ENCODE measurements at places on chromosomes 2 and 18. TPM values are rescaled to one million over a fixed set of nuclear protein-coding genes. Genes with fewer than 3 reads are reported as not detected.

- no peak for DNase-seq
These were observed 13.6 kb upstream of the PROC start for GRCh38 chr2:127404466-127405254.

The CFAP221 gene
- not detected for total RNA-seq

- DNase-seq = no peak
These were observed 52.8 kb upstream of the RMDN2 start for GRCh38 chr2:37872192-37872750.

DNA sequence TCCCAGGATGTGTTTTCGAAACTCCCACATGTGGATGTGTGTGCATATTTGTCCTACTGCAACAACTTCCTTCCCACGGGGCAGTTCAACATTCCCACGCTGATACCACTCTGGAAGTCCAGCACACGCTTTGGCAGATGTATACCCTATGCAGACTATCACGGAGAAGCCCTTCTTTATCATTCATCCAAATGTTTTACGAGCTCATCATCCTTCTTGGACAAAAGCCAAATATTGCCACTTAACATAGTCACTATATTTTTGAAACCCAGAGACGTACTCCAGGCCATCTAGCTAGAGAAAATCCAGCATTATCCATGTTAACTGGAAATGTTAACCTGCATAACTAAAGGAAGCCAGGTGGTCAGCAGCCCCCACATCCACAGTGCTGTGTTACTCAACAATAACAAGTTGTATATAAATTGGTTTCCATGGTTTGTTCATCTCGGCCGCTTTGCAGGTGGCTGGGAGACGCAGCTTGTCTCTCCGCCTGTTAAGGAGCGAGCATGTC is 131.5 kb downstream of the ZNF532 start:
- DNase-seq = no peak

DNA sequence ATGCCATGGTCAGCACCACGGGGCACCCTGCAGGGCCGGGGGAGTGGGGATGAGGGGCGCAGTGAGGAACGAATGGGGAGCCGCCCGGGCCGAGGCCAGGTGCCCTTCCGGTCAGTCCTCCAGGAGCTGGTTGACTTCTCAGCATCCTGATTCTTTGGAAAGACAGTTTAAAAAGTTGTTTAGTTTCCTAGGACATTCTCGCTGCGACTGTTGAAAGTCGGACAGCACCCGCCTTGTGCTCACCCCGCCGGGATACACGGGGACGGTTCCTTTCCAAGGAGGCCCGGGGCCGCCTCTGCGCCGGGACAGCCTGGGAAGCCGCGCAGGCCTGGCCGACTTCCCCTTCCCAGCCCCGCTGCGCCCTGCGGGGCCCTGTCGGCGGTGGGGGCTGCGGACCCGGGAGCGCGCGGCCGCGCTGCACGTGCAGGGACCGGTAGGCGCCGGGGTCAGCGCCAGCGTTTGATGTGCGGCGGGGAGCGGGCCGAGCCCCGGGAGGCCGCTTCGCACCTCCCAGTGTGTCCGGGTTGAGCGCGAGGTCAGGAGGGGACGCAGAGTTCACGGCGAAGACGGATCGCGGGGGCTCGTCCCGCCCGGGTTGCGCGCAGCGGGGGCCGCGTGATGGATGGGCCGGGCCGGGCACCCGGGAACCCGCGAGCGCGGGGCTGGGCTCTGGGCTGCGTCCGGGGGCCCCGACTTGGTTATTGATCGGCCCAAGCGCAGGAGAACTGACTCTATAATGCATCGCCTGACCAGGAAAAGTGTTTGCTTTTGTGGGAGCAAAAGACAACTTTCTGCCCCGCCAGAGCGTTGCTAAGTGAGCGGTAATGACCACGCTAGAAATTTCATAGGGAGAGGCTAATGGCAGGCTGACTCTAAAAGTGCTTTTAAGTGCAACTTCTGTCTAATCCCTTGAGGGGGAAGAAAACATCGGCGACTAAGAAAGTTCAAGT is 28.0 kb upstream of the SMIM21 start:
- DNase-seq = no peak

DNA sequence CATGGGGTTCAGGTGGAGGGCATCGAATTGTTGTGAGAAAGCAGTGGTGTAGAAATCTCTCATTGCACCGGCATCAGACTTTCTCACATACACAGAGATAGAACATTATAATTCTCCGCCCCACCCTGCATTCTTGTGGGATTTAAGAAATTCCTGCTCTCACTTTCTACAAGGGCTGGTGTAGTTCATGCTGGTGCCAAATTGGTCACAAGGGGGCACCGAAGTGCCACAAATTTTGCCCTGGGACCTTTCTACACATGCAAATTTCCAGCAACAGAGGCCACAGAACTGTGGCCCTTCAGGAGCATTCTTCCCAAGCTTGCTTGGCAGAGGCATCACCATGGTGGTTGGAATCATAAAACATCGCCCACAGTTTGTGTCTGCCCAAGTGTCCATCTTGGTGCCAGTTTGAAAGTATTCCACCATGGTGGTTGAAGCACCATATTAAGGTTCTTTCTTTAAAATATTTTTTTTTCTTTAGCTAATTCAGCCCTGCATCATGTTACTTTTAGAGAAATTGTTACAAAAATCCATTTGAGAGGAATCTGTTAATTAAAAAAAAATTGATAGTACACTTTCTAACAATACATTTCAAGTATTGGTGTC is 521.2 kb upstream of the FANCL start:
- DNase-seq = no peak

DNA sequence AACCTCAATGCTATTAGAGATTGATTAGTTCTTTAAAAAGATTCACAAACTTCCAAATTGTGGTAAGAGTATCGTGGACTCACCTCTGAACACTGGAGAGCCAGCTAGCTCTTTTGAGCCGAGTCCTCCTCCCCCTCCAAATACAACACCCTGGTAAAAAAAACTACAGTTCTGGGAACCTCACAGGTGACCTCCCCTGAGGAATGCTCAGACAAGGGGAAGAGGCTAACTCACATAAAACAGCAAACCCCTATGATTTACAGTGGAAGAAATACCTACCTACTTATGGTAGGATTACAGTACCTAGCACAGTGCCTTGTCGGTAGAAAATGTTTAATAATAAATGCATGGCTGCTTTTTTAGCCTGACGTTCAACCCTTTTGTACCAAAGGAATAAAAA is 8.4 kb downstream of the ZNF24 start:
- DNase-seq = no peak

GRCh38 chr2:201471732-201472393 is 20.3 kb downstream of the STRADB start:
- DNase-seq = no peak

DNA sequence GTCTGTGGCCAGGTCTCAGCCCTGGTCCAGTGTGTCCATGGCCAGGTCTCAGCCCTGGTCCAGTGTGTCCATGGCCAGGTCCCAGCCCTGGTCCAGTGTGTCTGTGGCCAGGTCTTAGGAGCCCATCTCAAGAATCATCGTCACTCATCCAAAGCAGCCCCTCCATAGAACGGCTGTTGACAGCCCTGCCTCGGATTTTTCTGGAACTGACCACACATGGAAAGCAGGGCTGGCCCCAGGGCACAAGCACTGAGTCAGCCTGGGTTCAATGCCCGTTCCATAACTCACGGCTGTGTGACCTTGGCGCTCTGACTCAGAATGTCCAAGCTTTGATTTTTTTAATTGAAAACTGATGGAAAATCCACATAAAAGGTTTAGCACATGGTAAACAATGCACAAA is 59.9 kb upstream of the SNTG2 start:
- no peak for DNase-seq

GRCh38 chr2:20012032-20012281 is 511 bp downstream of the MATN3 start:
- DNase-seq = no peak

GRCh38 chr2:173161040-173161439 is 85.4 kb downstream of the MAP3K20 start:
- no peak for DNase-seq

GRCh38 chr2:235920216-235920865 is 247.8 kb downstream of the GBX2 start:
- DNase-seq = no peak

The ANKRD62 gene
- total RNA-seq = under 0.01 TPM

DNA sequence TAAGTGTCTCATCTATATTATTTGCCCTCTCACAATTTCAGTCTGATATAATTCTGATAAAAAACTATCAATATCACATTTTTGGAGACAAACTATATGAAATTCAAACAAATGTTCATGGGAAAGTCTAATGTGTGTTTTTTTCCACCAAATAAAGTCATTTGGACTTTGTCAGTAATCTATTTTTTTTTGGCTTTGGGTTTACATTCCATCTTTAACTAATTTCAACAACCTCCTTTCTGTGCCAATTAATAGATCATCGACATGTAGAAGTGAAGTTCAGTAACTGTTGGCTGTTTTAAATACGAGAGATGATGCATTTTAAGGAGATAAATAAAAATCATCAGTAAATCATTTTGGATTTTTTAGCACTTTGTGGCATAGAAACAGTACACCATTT is 1623.0 kb upstream of the ACVR2A start:
- DNase-seq = no peak

DNA sequence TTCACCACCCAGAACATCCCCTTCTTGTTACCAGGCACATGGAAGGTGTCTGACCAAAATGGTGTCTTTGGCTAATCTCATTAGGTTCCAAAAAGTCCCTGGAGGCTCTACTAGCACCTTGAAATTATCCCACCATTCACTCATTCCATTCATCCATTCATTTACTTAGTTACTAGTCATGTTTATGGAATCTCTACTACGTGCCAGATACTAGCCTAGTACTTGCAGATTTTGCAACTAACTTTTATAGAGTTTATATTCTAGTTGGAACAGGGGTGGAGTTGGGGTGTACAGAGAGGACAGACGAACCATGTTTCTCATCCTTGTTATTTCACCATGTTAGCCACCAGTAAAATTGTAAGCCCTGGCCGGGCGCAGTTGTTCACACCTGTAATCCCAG is 4.0 kb upstream of the NOP58 start:
- no peak for DNase-seq

GRCh38 chr2:46183426-46183825 is 113.8 kb upstream of the EPAS1 start:
- DNase-seq = no peak

The FHOD3 gene
- 5.8 TPM for total RNA-seq

DNA sequence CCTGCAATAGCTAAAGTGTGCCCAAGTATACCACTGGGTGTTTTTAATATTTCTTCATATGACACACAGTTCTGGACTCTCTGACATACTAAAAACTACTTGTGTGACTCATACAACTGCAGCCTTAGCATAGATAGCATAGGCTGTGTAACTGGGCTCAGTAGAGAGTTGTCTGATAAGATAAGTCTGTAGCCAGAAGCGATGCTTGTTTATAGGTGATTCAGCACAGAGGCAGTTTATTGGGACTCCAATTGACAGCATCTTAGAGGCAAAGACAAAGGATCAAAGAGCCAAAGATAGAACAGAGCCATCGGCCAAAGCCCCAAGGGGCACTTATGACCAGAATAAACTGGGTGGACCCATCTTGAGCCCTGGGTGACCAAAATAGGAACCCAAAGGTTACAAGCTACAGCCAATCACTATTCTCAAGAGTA is 42.3 kb downstream of the AAK1 start:
- no peak for DNase-seq

GRCh38 chr2:181130686-181131085 is 150.3 kb downstream of the UBE2E3 start:
- no peak for DNase-seq

DNA sequence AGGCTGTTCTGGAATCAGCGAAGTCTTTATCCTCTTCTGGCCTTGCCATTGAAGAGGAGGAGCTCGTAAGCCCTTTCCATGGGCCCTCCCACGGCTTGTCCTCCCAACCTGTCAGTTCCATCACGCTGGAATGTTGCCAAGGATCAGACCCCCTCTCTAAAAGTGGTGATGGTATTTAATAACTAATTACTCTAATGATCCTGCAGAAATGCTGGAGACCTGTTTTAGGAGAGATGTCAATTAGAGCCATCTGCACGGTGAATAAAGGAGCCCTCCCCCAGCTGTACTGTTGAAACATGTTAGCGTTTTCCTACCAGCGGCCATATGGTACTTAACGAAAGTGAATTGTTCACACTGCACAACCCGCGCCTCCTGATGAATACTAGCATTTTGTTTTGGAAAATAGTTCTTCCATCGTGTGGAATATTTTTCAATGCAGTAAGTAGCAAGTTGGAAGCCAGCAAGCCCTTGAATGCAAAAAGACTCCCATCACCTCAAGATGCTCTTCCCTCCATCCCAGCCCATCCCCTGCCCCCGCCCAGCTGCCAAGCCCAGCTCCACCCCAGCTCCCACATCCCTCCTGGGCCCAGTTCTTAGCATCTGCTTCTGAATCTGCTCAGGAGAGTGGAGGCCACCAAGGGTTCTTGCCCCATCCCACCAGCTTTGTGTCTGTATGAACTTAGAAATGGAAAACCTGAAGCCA is 145.4 kb downstream of the KLHL29 start:
- no peak for DNase-seq

DNA sequence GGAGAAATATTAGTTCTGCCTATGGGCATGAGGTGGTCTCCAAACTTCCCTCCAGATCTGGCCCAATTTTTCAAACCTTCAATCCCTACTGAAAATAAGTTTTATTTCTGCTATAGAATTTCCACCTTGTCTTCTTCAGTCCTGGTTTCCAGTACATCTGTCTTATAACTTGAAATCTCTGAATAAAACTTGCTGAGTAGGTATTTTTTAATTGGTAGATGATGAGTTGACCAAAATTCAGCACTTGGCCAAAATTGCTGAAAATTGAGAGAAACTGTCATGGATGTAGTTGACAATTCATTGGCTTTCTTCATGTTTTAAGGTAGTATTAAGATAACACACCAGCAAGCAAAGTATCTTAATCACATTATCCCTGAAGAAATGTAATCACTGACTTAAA is 206.2 kb downstream of the PARD3B start:
- DNase-seq = no peak
